ENCODE measurements at places on chromosomes 1 and 21.

DNA sequence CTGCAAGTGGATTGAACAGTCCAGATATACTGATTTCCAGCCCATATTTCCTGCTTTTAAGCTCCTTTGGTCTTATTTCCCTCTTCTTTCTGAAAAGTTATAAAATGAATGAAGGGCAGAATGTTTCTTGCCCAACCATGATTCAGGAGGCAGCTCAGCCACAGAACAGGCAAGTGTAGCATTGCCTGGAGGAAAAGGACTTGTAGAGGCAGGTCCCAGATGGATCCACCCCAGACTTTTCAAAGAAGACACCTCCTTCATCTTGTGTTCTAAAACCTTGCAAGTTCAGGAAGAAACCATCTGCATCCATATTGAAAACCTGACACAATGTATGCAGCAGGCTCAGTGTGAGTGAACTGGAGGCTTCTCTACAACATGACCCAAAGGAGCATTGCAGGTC lies at the start of gene CLCA2:
TSS of gene CLCA2 (plus strand) at position 299 of the 400 bp plus-strand sequence. CDS start at position 376, 77 bp downstream.
- DNase-seq, result no peak

- no peak for DNase-seq
Measured at GRCh38 chr1:51294566-51295184, 35.7 kb downstream of the TTC39A start.

DNA sequence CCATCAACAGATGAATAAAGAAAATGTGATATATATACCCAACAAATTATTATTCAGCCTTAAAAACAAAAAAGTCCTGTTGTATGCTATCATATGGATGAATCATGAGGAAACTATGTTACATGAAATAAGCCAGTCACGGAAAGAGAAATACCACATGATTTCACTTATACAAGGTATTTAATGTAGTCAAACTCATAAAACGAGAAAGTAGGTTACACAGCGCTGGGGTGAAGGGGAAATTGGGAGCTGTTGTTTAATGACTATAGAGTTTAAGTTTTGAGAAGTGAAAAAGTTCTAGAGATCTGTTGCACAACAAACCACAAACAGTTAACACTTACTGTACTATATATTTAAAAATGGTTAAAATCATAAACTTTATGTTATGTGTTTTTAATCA lies 58.5 kb downstream of the SLC25A24 start:
- no peak for DNase-seq

DNA sequence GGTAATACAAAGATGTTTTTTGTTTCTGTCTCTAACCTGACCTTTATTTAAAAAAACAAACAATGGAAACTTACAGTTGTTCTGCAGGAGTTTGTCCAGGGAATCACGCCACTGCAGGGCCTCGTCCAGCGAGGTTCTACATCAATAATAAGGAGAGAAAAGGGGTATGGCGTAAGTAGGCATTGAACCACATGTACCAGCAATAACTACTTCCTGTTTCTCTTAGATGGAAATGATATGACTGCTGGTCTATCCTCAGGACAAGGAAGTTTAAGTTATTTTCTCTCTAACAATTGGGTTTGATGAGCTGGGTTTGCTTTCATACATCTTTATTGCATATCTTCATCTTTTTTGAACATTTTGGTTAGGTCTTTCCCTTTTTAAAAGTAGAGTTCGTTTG lies 40.9 kb downstream of the RGS5 start:
- DNase-seq, result no peak

DNA sequence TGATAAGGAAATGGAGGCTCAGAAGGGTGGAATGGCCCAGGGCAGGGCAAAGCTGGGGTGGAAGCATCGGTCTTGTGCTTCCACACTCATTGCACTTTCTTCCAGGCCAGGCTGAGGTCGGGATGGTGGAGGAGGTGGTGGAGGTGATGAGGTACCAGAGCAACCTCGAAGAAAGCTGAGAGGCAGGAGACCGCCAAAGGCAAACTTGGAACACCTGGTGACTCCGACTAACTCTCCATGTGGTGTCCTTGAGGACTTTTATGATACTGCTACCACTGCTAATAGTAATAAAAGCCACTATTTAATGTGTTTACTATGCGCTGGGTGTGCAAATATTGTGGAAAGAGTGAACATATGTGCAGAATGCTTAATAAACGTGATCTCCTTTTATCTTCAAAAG lies 16.9 kb upstream of the BTG2 start:
- no peak for DNase-seq

GRCh38 chr1:19840228-19840627 lies 25.1 kb upstream of the RNF186 start:
- DNase-seq, result no peak

DNA sequence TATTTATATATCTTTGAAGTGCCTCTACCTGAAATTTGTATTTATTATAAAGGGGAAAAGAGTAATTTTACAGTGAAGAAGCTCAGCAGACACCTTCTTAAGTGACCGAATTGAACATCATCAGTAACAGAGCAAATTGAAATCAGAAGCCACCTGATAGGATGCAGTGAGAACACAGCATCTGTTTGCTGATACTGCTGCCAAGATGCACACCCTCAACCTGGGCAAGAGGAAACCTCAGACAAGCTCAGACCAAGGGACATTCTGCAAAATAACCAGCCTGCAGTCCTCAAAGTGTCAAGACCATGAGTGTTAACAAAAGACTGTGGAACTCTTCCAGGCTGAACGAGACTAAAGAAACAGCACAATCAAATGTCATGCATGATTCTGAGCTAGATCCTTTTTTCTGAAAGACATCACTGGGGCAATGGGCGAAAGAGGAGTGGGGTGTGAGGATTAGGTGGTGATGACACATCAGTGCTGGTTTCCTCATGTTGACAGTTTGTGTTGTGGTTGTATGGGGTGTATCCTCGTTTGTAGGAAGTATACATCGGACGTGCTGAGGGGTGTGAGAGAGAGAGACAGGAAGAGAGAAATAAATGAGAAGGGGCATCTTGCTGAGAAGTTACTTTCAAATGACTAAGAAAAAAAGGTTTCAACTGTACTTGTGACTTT lies 103.7 kb downstream of the ABCA4 start:
- DNase-seq, result no peak

DNA sequence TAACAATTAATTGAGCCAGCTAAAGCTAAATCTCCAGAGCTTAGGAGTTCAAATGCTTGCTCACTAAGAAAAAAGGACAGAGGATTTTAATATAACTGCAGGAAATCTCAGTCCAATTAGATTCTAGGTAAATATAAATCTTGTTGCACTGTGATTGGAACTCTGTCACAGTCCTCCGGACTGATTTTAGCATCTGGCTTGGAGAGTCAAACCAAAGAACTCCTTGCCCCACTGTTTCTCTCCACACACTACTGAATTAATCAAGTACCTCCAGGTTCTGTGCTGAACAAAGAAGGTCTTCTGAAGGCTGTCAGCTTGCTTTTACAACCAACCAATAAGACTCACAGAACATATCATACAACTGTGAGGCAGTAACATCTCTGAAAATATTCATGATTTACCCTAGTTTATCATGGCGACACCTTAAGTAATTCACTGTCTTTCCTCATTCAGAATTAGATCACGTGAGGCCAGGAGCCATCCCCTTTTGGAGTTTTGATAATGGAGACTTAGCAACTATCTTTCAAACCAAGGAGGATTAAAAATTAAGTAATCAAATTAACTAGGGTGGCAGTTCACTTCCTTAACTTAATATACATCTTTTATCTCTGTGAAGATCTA lies 176.0 kb downstream of the RERE start:
- DNase-seq, result no peak

DNA sequence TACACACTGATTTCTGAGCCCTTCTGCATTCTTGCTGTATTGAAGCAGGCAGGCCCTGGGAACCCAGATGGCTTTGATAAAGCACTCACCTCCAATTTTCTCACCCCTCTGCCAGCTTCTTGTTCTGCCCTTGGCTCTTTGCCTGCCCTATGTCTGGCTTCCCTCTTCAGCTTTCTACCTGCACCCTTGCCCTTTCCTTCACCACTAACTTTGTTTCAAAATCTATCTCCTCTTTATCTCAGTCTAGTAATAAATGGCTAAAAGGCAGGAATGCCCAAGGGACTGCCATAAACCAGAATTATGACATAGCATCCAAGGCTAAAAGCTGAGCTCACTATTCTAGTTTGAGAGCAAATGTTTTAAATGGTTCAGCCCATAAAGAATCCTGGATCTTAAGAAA lies 178.7 kb downstream of the TNR start:
- no peak for DNase-seq

- DNase-seq, result no peak
Measured at GRCh38 chr1:109806733-109807400, 43.1 kb upstream of the EPS8L3 start.

- DNase-seq, result no peak
Measured at GRCh38 chr1:212440419-212440818, 7.7 kb downstream of the NENF start.

DNA sequence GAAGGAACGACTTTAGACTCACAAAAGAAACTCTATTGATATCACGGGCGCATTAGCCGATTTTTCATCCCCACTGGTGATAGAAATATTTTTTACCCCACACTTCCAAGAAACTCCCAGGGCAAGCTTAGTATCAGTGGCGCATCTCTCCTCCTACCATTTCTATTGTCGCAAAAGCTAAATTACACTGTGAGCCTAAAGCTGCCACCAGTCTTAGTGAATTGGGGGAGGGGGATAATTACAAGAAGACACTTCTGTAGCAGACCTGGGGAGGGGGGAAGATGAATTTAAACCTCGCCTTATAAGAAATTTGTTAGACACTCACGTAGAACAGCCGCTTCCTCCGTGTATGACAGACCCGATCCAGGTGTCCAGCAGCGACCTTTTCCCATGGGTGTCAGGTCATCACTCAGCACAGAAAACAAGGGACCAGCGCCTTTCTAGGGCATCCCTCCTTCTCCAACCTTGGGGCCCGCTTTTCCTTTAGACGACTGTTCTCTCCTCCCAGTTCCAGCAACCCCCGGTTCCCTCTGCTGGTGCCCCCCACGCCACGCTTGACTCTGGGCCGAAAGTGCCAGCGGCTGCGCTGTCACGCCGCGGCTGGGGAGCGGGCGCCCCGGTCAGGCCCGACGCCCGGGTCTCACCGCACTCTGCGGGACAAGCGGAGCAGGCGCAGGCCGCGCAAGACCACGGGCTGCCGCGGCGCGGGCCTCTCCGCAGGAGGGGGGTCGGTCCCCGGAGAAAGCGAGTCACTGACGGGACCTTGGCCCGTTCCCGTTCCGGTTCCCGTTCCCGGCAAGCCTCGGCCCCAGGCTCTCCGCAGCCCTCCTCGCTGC lies 821 bp downstream of the PHC2 start:
- DNase-seq, result no peak

- no peak for DNase-seq
Measured at GRCh38 chr1:228836427-228836826, 101.1 kb downstream of the RHOU start.

GRCh38 chr1:159140474-159140873 lies 30.9 kb upstream of the CADM3 start:
- no peak for DNase-seq

- DNase-seq, result no peak
Measured at GRCh38 chr1:114831276-114831994, 23.2 kb upstream of the SYCP1 start.

DNA sequence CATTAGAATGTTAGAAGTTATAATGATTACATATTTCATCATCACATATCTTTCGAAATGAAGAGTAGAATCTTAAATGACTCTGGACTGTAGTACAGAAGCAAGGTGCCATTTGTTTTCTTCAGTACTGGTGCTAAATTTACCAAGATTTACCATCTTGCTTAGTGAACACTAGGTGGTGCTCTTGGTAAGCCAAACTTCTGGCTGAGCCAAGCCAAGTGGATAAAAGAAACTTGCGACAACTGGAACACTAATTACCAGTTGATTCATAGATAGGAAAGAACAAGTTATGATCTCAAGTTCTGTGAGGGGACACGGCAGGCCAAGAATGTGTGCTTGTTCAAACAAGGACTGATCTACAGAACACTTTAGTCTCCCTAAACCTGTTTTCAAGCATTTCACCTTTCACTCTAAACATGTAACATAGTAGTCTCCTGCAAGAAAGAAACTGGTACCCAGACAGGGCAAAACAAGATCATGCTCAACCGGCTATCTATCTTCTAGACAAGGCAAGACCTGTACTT lies 19.8 kb downstream of the SPRTN start:
- DNase-seq, result peak; percentile 21

GRCh38 chr1:14738235-14738634 lies 139.8 kb downstream of the KAZN start:
- peak; percentile 50 for DNase-seq

GRCh38 chr1:178629252-178630154 lies 95.5 kb upstream of the RALGPS2 start:
- DNase-seq, result no peak

DNA sequence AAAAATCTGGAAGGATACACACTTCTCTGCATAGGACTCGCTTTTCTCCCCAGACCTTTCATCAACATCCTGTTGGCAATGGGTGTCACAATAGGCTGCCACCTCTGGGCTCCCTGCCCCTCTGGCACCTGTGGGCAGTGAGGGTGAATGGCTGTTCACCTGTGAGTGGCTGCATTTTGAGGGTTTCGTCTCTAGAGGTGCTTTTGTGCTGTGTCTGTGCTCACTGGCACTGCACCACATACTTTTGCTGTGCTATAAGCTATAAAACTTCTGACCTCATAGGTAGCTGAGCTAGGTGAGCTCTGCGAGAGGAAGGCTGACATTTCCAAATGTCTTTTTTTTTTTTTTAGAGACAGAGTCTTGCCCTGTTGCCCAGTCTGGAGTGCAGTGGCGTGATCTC lies 35.9 kb downstream of the SLC30A1 start:
- no peak for DNase-seq

GRCh38 chr1:19658186-19658585 lies 6.5 kb upstream of the HTR6 start:
- no peak for DNase-seq

- no peak for DNase-seq
Measured at GRCh38 chr1:24536391-24536840, 19.5 kb upstream of the NCMAP start.

GRCh38 chr1:20385630-20386029 lies 95.0 kb downstream of the VWA5B1 start:
- DNase-seq, result no peak

- DNase-seq, result no peak
Measured at GRCh38 chr21:37370152-37371040, 3.8 kb downstream of the DYRK1A start.

DNA sequence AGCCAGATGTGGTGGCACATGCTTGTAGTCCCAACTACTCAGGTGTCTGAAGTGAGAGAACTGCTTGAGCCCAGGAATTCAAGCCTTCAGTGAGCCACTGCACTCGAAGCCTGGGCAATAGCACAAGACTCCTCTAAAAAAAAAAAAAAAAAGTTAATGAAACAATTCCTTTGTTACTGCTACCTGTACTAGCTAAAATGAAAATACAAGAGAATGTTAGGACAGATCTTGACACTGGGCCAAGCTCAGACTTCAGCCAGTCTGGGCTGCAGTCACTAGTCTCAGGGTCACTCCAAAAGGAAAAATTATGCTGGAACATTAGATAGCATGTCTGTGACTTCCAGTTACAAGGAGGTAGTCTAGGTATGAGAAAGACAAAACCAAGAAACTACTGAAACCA lies 56.5 kb downstream of the TRIM33 start:
- DNase-seq, result no peak

- no peak for DNase-seq
Measured at GRCh38 chr1:176795929-176796328, 333.0 kb downstream of the PAPPA2 start.
